ENCODE measurements at places on chromosomes 12 and 14. TPM values are rescaled to one million over a fixed set of nuclear protein-coding genes. Genes with fewer than 3 reads are reported as not detected.

The LTB4R gene
- total RNA-seq: 36.1 TPM

The SERPINA10 gene
- not detected for total RNA-seq

DNA sequence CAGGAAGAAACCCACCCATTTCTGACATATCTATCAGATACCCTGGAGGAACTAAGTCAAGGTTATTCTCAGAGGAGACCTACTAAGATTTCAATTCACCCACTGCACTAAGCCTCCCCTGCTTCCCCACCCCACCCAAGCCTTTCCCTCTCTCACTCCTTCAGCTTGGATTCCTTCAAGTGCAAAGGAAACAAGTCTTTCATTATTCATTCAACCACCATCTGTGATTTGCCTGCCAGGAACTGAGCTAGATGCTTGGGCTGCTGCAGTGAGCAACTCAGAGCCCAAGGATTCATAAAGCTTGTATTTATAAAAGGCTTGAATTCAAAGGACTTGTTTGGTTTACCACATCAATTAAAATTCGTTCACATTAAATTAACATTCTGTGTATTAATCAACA lies 161.3 kb downstream of the GXYLT1 start:
- no peak for DNase-seq
- no peaks in the 10 kb centered on the region for H3K36me3 ChIP-seq
- no peak overlapping the region for H3K27ac ChIP-seq
- no peaks in the 10 kb centered on the region for H3K4me1 ChIP-seq
- H3K27me3 ChIP-seq: peaks cover 2% of the 10 kb centered on the region

GRCh38 chr12:109716512-109717389 lies 3.1 kb downstream of the FAM222A start:
- H3K4me3 ChIP-seq: no peak overlapping the region
- H3K27ac ChIP-seq: no peak overlapping the region
- H3K36me3 ChIP-seq: no peaks in the 10 kb centered on the region
- H3K27me3 ChIP-seq: peaks cover 39% of the 10 kb centered on the region

DNA sequence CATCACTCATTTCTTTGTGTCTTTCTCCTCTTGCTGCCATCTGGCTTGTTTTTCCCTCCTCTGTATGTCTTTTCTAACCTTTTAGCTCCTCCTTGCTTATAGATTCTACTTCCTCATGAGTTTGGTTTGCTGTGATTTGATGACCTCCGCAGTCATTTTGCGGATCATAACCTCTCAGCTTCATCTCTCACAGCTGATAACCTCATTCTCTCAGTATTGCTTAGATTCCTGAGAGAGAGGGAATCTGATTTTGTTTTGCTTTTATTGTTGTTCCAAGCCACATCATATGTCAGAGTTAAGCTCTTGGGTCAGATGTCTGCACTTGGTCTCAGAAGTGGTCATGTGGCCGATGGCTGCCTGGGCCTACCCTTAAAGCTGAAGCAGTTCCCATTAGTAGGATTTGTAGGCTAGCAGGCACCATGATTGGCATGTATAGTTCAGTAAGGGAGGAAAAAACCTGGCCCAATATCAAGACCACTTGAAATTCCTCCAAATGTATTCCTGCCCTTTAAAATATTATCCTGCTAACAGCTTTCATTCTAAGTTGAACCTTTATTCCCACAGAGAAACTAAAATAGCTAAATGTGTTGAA lies 13.5 kb downstream of the ZNF664 start:
- DNase-seq: no peak
- no peaks in the 10 kb centered on the region for H3K27me3 ChIP-seq
- no peak overlapping the region for H3K4me3 ChIP-seq
- peaks cover 28% of the 10 kb centered on the region for H3K36me3 ChIP-seq
- H3K4me1 ChIP-seq: peaks cover 4% of the 10 kb centered on the region

The STON2 gene
- total RNA-seq: 4.3 TPM
